Fibroblast of upper back skin (primary cell): ENCODE measurements at places on chromosomes 6 and 20.

DNA sequence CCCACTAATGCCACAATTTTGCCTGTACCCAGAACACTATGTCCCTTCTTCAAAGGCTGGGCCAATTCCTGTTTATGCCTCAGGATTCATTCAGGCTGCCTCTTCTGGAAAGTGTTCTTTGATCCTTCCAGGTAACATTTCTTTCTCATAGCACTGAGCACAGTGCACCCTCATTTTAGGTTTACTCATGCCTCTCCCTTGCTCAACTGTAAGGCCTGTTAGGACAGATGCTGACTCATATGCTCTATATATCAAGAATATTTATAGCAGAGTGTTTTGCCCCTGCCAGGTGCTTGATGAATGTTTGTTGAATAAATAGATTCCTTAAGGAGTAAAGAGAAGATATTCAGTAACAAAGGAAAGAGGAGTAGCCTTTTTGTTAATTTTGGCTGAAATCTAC is 263.9 kb downstream of the PHF3 start:
- DNase-seq, result peak; percentile 43

DNA sequence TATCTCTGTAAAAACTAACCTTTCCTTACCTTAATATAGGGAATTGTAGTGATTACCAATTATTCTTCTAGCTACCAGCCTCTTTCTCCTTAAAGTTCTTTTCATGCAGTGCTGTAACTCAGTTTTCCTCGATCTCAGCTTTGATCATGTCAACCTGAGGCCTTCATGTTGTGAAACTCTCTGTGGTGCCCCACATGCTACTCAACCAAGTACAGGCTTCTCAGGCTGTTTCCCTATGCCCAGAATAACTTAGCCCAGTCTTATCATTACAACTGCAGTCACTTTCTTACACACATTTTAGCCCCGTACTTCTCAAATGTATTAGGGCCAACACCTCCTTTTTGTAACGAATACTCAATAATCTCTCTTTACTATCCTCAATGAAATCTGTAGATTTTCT is 90.1 kb upstream of the SUPT3H start:
- DNase-seq, result no peak

DNA sequence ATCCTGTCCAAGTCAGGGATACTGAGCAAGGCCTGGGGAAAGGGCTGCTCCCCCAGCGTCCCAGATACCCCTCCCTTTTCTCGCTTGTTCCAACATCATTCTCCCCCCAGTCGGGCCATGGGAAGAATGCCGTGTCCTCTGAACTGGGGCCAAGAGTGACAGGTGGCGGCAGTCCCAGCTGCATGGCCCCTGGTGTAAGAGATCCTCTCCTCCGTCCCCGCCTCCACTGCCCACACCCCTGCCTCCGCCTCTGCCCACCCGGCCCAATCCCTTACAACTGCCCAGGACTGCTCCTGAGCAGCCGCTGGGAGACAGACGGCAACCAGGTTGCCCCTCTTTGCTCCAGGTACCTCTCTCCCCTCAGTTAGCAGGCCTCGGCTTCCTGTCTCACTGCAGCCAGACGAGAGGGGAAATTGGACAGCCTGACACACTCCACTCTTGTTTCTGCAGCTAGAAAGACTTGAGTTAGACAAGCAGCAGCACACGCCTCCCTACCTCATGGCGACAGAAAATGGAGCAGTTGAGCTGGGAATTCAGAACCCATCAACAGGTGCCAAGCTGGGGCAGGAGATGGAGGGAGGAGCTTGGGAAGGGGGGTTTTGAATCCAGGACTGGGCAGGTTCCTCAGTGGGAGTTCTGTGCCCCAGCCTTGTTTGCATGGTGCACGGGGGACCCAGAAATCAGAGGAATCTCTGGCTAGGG is at the start of gene MYLK2:
MYLK2 (plus strand) TSS at position 274 of the 702 bp plus-strand sequence; CDS start at position 499, 225 bp downstream.
- DNase-seq, result no peak

DNA sequence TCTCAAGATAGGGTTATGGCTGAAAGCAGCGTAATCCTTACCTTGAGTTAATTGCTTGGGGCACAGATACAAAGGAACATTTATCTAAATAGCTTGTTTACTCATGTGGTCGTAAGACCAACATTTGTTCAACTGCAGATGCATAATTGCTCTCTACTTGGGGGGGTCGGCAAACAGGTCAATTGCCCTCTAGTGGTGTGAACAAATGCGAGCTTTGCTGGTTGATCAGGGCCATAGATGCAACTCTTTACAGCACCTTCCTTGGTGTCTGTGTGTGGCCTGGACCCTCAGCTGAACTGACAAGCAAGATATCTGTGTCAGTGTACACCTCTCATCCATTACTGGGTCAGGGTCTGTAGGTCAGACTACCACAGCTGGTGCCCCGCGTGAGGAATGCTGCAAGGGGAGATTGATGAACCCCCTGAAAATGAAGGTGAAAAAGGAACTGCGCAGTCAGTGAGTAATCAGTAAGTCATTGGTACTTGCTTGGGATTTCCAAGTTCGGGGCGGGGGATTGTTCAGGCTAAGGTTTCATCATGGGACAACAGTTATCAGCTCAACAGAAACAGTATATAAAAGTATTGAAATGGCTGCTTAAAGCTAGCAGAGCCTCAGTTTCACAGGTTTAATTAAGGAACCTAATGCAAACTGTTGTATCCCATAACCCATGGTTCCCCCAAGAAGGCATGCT is 24.0 kb downstream of the HLA-DPA1 start:
- DNase-seq, result no peak

GRCh38 chr6:18495236-18495635 is 108.1 kb downstream of the RNF144B start:
- no peak for DNase-seq

DNA sequence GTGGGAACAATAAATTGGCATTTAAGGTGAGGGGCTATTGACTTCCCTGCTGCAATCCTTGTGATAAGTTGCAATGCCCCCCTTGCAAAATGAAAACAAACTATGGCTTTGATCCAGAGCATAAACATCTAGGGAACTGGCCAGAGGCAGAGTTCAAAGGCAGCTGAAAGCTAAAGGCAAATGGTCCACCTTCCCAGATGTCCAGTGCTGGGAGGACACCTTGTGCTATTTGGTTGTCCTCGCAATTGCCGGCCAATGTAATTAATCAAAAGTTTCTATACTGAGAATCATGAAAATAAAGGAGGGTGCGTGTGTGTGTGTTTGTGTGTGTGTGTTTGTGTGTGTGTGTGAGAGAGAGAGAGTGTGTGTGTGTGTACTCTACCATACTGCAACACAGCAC is 337.4 kb downstream of the CBLN4 start:
- DNase-seq, result no peak

GRCh38 chr20:37393196-37393862 is 47.4 kb downstream of the SRC start:
- no peak for DNase-seq

DNA sequence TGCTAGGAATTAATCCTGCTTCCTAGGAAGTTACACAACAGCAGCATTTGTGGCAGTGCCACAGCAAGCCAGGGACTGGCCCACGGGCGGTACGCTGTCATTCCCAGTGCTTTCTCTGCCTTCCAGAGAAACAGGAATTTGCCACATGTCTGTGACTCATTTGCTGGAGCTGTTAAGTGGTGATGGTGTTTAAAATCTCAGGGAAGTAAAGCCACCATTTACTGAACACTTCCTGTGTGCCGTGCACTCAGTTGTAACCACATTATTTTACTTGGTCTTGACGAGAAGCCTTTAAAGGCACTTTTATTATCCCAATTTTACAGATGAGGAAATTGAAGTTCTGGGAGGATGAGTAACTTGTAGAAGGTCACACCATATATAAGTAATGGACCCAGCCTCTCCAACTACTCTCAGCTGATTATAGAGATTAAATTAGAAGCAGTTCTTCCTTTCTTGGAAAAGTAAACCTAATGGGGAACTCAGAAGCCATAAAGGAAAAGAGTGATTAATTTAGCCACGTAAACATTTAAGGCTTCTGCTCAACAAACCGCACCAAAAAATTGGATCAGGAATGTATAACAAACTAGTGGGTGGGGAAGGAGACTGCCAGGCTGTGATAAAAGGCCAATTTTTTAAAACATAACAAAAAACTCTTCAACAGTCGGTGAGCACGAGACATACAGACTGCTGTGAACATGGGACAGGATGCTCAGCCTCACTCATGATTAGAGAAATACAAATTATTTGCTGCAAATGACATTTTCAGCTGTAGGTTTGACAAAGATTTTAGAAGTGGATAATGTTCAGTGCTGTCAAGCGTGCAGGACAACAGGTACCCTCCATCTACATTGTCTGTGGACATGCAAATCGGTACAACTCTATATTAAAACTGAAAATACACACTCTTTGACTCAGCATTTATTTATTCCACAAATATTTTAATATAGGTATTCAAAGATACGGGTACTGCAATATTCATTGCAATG is 311.2 kb downstream of the NRN1 start:
- peak; percentile 87 for DNase-seq

DNA sequence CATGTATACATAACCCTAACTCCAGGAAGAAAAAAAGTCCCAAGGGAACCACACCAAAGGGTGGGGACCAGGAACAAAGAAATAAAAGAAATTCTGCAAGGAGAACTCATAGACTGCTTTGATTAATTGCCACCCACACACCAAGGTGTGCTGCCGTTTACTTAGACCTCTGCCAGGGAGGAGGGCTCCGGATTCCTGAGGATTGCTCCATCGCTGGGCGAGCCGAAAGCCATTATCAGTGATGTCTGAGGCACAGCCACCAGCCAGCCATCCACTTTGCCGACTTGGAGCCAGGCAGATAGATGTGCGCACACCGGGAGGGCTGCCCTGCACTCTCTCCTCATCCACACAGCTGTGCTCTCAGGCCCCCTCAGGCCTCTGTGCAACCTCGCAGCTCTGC is 272.7 kb upstream of the FOXQ1 start:
- DNase-seq, result no peak

DNA sequence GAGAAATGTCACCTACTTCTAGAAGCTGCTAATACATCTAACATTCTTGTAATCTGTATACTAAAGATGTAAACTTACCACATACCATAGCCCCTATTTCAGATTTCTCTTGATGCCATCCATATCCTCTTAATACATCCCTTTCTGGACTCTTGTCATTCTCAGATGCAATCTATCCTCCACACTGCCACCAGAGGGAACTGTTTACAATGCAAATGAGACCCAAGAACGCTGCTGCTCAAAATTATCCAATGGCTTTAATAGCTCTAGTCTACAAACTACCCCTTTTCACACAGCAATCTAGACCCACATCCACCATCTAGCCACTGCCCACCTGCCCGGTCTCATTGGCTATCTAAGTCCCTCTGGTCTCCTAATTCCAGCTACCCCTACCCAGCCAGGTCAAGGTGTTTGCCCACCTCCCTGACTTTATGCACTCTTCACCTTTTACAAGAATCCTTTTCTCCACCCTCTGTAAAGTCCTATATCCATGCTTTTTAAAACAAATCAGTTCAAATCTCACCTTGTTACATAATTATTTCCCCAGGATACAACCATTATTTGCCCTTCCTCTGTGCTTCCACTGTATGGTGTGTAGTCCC is 14.8 kb downstream of the FAXC start:
- peak; percentile 65 for DNase-seq

DNA sequence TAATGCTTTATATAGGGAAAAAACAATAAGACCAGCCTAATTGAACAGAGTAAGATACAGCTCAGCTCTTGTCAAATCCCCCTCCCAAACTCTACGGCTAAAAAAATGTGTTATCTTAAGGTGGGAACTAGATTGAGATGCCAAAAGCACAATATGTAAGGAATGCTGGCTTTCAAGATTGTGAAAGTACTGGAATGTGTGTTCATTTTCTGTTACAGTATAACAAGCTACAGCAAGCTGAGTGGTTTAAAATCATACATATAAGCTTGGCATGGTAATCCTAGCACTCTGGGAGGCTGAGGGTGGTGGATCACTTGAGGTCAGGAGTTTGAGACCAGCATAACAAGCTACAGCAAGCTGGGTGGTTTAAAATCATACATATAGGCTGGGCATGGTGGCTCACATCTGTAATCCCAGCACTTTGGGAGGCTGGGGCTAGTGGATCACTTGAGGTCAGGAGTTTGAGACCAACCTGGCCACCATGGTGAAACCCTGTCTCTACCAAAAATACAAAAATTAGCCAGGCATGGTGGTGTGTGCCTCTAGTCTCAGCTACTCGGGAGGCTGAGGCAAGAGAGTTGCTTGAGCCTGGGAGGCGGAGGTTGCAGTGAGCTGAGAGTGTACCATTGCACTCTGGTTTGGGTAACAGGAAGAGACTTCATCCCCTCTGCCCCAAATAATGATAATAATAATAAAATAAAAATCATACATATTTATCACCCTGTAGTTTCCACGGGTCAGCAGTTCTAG is 297.7 kb downstream of the DOK5 start:
- no peak for DNase-seq

- no peak for DNase-seq
Measured at GRCh38 chr6:45477278-45477677, 99.5 kb upstream of the SUPT3H start.

DNA sequence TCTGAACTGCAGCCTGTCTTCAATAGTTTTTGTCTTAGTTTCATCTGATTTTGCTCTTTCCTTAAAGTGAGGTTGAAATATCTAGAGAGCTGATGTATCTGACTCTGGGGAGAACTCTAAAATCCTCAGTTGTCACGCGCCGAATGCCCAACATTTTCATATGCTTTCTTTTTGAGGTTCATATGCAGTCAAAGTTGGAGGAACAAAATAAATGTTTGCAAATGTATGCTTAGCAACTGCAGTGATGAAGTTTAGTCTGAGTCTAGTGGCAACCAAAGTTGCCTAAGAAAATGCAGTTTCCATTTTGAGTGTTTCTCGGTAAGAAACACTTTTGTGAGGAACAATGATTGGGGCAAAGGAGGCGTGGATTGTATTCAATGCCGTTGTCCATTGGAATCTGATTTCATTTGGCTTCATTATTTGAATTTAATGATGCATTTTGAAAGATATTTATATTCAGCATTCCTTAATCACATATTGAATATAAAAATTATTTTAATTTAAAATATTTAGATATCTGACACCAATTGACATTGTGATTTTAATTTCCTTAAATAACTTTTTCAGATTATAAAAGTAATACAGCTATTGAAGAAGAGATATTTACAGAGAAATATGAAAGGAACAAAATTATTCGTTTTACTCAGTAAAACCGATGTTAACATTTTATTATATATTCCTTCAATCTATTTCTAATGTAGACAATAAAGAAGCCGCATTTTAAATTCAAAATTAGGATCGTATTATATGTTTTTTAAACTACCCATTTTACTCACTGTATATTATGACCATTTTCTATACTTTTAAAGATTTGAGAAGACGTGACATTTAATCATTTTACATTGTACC is 122.0 kb downstream of the PLEKHG1 start:
- DNase-seq, result no peak

- DNase-seq, result no peak
Measured at GRCh38 chr6:17700421-17701416, 6.0 kb downstream of the NUP153 start.

DNA sequence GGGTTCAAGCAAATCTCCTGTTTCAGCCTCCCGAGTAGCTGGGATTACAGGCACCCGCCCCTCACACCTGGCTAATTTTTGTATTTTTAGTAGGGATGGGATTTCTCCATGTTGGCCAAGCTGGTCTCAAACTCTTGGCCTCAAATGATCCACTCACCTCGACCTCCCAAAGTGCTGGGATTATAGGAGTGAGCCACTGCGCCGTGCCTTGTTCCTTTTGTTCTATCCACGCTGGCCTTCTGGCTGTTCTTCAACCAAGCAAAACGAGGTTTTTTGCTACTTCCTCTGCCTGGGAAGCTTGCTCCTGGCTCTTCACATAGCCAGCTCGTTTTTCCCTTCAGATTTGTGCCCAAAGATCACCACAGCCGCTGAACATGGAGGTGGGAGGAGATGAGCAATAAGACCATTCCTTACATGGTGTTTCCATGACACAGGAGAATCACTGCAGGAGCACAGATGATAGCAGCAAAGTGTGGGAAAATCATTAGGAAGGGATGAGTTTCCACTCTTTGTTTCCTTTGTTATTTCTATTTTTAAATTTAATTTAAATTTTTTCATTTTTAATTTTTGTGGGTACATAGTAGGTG is 201.0 kb upstream of the ZNF217 start:
- DNase-seq, result peak; percentile 42
